Glutamatergic neuron (in vitro differentiated cells): ENCODE measurements at places on chromosomes 3 and 15. TPM values are rescaled to one million over a fixed set of nuclear protein-coding genes. Genes with fewer than 3 reads are reported as not detected.

GRCh38 chr15:70435369-70435768, 328.0 kb downstream of the UACA start:
- H3K36me3 ChIP-seq: no peaks in the 10 kb centered on the region
- peaks cover 7% of the 10 kb centered on the region for H3K4me1 ChIP-seq
- no peak overlapping the region for H3K27ac ChIP-seq
- no peak for DNase-seq

DNA sequence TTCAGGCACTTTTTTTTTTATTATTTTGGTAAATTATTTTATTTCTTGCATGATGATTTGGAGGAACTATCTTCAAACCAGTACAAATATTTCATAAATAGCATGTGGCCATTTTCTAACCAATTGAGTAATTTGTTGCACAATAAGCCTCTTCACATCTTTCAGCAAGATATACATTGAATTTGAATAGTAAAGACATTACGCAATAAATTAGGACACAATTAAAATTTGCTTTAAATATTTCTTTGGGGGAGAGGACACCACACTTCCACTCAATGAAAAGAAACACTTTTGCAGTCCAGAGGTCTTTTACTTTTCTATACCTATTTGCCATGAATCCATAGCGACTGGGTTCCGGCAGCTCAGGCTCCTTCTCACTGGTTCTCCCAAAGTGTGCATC, 762.6 kb upstream of the GOLIM4 start:
- H3K27ac ChIP-seq: no peak overlapping the region
- no peaks in the 10 kb centered on the region for H3K4me1 ChIP-seq
- H3K4me3 ChIP-seq: no peak overlapping the region

DNA sequence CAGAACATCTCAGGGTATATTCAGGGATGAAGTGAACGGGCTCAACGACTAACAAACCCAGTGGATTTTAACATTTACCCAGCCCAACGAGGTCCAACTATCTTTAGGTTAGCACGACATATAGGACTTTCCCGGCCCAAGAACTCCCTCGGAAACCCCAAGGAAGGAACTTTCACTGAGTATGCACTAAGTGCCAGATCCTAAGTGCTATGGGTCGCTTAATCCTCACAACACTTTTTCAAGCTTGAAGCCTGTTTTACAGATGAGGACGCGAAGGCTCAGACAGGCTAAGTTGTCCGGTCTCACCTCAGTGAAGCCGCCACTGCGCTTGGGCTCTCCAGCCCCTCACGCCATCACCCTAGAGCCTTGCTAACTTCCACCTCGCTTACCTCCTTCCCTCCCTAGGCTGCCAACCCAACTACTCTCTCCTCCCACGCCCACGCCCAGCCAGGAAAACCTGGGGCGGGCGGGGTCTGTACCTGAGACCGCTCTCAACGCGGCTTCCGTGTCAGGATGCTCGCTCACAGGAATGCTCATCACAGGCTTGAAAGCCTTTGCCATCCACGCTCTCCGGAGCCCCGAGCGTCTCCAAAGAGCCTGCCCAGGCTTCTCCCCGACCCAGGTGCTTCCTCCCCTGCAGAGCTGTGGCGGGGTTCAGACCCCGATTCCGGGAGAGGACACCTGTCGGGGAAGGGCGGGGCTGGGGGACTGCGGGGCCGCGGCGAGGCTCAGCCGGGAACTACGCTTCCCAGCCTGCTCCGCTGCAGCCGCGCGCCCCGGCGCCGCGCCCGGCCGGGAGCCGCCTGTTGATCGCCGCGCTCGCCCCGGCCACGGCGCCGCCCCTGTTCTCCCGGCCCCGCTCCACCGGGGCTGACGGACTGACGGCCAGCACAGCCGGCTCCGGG, at the start of gene TMOD2:
Gene TMOD2 (plus strand): TSS at position 806 of the 905 bp plus-strand sequence. CDS start 14,845 bp downstream, outside the sequence.
- H3K4me1 ChIP-seq: peaks cover 3% of the 10 kb centered on the region
- peak; percentile 67 for DNase-seq
- no peaks in the 10 kb centered on the region for H3K36me3 ChIP-seq
- peaks cover 15% of the 10 kb centered on the region for H3K27me3 ChIP-seq

DNA sequence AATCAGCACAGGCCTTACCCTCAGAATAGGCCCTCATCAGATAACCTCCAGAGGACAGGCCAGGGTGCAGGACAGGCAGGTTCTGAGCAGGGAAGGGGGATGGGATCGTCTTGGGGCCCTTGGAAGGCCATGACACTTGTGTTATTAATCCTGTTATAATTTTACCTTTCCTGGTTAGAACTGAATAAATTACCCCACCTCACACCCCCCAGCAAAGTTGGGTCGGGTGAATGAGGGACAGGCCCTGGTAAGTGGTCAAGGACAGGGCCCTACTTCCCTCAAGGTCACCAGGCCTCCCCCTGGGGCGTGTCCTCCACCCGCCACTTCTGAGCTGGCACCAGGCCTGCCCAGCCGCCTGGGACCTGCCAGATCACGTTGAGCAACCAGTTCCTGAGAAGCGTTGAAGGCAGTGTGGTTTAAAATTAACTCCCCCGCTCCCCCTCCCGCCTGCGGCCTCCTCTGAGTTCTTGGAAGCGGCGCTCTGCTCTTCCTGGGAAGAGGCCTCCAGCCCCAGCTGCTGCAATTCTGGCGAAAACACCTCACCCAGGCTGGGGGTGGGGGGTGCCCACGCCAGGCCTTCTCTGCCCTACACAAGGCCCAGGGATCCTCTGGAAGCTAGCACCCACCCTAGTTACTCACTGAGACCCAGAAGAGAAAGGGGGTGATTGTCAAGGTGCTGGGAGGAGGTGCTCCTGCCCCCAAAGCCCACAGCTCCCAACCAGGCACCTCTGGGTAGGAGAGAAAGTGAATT, 10.6 kb downstream of the CISH start:
- H3K4me1 ChIP-seq: no peaks in the 10 kb centered on the region
- DNase-seq: no peak
- no peaks in the 10 kb centered on the region for H3K36me3 ChIP-seq
- no peak overlapping the region for H3K27ac ChIP-seq
- H3K4me3 ChIP-seq: no peak overlapping the region

GRCh38 chr15:33068007-33068481, 126.5 kb downstream of the FMN1 start:
- H3K27me3 ChIP-seq: no peaks in the 10 kb centered on the region
- no peak for DNase-seq
- no peak overlapping the region for H3K4me3 ChIP-seq

GRCh38 chr15:41926185-41927056, 32.6 kb upstream of the SPTBN5 start:
- H3K27me3 ChIP-seq: no peaks in the 10 kb centered on the region
- DNase-seq: no peak
- H3K4me3 ChIP-seq: no peak overlapping the region
- H3K36me3 ChIP-seq: no peaks in the 10 kb centered on the region

The ANKRD34C gene
- total RNA-seq: not detected

The PDZRN3 gene
- 21.9 TPM for total RNA-seq
